ENCODE measurements at places on chromosomes 4 and X.

DNA sequence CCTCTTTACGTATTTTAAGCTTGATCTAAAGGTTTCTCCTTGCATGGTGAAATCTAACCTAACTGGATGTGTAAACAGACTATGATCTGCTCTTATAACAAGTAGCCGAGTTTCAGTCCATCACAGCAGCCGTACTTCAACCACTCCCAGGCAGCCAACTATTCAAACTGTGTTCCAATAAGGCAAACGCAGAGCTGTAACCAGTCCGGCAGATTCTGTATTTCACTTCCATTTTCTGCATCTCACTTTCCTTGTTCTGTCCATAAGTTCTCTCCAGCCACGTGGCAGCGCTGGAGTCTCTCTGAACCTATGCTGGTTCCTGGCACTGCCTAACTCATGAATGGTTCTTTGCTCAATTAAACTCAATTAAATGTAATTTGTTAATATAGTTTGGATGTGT lies 132.6 kb downstream of the FHDC1 start:
- DNase-seq = no peak

DNA sequence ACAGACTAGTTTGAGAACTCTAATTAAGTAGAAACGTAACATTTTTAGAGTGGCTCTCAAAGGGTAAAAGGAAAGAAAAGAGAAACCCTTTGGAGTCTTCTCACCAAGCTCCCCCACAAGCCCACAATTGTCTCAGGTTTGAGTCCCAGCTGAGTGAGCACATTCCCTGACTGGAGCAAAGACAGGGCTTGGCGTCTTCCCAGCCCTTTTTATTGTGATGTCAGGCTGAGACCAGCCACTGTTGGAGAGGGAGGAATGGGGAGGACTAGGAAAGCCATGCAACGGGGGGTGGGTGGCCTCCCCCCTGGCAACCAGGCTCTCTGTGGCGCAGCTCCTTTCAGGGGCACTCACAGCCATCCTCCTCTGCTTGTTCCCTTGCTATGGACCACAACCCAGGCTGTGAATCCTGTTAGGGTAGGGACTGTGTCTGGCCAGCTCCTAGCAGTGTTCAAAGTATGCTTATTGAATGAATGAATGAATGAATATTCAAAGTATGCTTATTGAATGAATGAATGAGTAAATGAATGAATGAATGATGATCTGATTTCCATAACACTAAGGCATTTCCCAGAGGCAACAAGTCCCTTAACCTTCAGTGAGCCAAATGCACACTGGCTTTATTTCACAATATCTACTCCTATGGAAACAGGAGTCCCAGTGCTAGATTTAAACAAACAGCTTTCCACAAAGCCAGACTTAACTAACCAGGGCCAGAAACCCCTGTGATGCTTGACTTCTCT lies 413.3 kb downstream of the MID1IP1 start:
- no peak for DNase-seq

DNA sequence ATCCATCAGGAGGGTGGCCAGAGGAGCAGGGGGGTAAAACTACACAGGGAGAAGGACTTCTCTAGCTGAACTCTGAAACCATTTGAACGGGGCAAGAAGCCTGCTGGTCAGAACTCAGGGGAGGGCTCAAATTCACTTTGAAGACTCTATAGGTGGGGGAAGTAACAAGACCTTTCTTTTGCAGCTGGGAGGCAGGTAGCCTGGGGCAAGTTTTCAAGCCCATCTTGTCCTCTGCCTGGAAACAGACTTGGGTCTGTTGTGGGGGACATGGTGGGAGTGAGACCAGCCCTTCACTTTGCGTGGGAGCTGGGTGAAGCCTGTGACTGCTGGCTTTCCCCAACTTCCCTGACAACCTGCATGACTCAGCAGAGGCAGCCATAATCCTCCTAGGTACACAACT lies 312.3 kb downstream of the SPRY1 start:
- DNase-seq = no peak

DNA sequence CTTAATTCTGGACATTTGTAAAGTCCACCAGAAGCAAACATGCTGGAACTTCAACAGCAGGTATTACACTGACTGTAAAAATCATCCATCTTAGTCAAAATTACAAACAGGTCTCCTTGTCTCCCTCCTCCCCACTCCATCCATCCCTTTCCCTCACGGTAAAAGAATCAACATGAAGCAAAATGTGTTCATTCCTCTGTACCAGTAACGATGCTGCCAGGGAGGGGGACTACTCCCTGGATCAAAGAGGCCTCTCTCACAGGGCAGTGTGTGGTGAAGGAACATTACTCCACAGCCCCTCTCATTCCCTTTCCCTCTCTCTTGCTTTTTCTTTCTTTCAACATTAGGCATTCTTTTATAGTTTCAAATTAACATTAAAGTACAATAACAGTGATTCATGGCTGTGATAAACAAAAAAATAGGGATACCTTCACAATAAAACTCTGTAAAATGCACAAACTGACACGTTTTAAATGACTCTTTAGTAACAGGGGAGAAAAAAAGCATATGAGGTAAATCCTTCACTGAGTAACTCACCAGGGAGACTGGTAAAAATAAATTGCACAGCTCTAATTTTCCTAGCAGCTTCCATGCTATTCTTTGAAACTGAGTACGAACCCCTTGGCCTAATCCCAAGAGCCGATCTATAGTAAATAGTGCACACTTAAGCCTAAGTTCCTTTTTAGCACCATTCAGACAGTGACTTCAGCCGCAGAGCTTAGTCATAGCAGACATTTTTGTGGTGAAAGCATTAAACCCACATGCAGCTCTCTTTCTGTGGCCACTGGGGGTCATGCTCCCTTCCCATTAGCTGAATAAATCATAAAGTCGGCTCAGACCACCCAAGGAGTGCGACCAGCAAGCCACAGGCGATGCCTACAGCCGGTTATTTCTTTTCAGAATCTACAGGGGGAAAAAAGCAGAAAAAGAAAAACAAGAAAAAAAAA lies 215.6 kb upstream of the GYPA start:
- peak; percentile 98 for DNase-seq

DNA sequence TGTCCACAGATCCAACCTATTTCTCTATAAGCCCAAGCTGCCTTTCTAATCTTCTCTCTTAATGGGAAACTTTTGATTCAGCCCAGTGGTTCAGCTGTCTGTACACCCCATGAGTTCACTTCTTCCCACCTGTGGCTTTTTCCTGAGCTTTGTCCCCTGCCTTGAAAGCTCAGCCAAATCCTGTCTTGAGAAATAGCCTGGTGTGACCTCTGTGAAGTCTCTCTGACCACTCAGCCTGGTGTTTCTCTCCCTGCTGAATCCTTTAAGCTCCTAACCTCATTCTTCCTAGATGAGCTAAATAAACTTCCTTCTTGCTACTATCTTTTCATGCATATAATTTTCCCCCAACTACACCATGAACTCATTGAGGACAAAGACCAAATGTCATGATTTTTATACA lies 15.2 kb upstream of the HERC5 start:
- peak; percentile 49 for DNase-seq

GRCh38 chr4:79047316-79047715 lies 108.1 kb upstream of the PAQR3 start:
- DNase-seq = no peak
